T-helper 9 cell (primary cell): ENCODE measurements at places on chromosomes 3 and 15.

DNA sequence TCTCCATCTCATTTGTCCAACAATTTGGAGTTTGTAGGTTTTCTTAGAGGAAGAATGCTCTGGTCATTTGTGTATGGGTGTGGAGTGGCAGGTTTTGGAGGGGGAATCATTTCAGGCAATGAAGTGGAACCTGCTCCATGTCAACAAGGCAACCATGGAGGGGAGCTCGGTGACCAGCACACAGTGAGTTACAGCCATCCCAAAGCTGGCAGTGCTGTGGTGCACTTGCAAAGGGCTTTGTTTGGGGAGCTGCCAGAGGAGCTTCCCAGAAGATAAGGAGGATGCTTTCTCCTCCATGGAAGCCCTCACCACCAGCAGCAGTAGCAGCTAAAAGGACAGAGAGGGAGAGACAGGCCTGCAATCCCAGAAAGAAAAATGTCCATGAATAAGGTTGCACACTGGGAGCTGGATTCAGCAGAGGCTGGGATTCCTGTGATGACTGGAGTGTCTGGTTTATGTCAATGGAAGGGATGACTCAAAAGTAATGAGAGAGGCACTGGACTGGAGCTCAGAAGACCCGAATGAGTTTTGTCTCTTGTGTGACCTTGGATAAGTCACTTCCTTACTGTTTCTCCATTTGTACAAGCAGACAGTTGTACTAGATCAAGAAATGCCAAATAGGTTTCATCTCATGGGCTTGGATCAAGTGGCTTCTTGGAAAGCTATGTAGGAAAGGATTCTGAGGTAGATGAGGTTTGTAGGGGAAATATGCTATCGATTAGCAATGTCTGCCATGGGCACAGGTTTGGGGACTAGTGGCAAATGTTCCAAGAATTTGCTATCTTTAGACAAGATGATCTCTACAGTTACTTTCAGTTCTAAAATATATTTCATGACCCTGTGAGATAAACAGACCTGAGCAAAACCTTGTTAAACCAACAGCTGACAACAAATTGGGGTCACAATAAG is 27.2 kb upstream of the UBE2Q2 start:
- no peak for DNase-seq

- DNase-seq = no peak
Measured at GRCh38 chr15:88512078-88512477, 34.4 kb downstream of the DET1 start.

GRCh38 chr15:68425428-68426060 is 6.4 kb downstream of the ITGA11 start:
- DNase-seq = no peak

GRCh38 chr3:178584722-178585380 is 48.6 kb downstream of the KCNMB2 start:
- DNase-seq = no peak

GRCh38 chr3:170330366-170330765 is 27.1 kb upstream of the SKIL start:
- DNase-seq = no peak

DNA sequence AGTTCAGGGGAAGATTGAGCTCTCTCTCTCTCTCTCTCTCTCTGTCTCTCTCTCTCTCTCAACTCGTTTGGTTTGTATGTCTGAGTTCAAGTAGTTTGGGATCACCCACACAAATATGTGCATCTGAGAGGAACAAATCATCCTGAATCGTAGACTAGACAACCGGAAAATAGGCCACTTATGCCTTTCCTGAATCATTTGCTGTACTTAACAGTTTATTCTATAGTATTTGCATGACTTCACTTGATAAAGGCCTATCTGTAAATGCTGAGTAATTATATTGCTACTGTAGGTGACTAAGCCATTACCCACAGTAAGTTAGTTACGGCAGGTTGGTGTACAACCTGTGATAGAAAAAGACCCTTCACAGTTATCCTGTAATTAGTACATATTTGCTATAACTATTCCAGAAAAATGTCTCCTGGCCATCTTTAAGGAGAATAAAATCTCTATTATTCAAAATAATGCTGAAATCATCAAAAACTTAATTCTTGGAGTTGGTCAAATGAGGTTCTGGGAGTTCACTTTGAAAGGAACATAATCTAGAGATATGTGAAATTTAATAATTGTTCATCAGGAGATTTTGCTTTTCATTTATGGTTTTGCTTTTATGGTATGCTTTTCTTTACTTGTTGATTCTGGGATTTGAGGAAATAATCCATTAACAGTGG is 31.1 kb downstream of the OXSM start:
- no peak for DNase-seq

DNA sequence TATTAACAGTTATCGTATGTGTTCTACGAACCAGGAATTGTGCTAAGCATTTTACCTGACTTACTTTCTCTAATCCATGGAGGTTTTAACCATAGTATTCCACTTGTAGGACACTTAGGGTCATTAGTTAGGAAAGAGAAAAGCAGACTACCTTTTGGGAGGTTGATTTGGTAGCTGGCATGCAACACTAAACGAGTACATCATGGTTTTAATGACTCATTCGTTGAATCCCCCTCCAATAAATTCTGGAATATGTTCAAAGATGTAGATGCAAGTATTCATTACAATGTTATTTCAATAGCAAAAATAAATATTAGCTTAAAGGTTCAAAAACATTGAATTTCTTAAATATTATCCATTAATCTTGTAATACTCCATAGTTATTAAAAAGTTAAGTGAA is 162.5 kb downstream of the FMN1 start:
- DNase-seq = no peak

DNA sequence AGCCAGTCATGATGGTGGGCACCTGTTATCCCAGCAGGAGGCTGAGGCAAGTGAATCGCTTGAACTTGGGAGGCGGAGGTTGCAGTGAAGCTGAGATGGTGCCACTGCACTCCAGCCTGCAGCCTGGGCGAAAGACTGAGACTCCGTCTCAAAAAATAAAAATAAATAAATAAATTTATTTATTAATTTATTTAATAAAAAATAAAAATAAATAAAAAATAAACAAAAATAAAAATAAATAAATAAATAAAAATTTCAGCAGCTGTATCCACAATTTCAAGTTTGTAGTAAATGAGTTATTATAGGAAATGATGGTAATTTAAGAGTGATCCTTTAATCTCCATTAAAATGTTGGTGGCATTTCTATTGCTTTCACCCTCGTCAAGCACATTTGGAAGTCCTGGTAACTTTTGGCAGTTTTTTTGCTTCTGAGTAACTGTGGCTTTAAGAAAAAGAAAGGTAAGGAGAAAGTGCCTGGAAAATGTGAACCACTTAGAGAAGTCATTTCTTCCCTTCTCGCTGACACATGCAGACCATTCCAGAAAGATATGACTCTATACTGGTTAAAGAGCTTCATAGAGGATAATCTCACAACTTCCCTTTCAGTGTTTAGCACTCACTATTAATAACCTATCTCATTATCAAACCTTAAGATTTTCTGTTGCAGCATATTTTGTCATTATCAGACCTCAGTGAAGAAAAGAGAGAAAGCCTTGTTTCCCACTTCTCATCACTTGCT is 296.6 kb downstream of the TIGIT start:
- DNase-seq = no peak

GRCh38 chr15:64604319-64604718 is 143.9 kb downstream of the ZNF609 start:
- no peak for DNase-seq

DNA sequence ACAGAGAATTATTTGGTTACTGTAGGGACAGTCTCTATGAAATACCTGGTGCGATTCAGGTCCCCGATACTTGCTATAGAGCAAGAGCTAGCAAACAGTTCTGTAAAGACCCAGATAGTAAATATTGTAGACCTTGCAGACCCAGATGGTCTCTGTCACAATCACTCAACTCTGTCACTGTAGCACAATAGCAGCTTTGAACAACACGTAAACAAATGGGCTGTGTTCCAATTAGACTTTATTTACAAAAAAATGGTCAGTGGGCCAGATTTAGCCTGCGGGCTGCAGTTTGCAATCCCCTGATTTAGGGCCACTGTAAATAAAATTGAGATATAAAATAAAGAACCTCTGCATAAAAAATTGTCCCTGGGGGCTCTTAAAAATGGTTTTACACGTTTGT is 127.7 kb downstream of the SV2B start:
- DNase-seq = no peak

DNA sequence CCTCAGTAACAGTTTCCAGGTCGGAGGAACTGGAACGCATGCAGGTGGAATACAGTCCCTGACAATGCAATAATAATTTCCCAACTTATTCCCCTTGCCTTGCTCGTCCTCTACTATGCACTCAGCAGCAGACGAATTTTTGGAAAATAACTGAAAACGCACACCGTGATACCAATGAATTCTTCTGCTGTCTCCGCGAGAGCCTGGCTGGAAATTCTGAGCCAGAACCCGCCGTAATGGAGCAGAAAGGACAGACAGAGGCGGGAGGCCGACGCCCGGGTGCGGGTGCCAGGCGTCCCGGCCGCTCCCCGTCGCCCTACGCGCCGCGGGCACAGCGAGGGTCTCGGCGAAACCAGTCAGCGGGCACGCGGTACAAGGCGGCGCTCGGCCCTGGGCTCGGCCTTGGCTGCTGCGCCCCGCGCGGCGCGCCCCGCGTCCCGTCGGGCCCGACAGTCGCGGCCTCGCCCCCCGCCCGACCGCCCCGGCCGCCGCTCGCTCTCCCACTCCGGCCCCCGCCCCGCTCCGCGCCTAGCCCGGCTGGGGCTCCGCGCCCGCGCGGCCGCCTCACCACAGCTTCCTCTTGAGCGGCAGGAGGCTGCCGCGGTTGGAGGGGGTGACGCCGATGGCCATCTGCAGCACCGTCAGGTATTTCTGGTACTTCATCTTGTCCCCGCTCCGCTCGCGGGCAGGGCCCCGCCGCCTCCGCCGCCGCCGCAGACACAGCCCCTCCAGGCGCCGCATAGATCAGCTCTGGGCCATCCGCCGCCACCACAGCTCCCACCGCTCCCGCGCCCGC is 114.5 kb upstream of the GOLGA8J start:
- no peak for DNase-seq

- DNase-seq = peak; percentile 28
Measured at GRCh38 chr3:10459954-10460754, 45.2 kb downstream of the ATP2B2 start.

GRCh38 chr3:48949376-48949717 is 30.7 kb downstream of the ARIH2 start:
- DNase-seq = no peak

DNA sequence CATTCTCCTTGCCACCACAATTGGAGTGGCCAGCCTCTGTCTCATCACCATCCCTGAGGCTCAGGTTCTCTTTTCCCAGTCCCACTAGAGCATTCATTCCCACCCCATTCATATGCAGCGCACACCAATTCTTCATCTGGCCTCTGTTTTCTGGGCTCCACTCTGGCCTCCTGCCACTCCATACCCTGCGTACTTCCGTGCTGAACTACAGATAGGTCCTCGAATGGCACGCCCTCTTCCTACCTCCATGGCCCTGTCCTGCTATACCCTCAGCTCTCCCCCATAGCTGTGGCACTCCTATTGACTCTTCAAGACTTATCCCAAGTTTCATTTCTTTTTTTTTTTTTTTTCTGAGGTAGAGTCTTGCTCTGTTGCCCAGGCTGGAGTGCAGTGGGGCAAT is 25.9 kb downstream of the PAQR5 start:
- DNase-seq = no peak

- no peak for DNase-seq
Measured at GRCh38 chr3:61680617-61681016, 119.2 kb downstream of the PTPRG start.

GRCh38 chr15:70892002-70892911 is at the start of the genes LRRC49 and THAP10:
TSS of gene LRRC49 (plus strand) at chr15:70892826. CDS start at chr15:70892895, 69 bp downstream.
TSS of gene THAP10 (minus strand) at chr15:70892433. CDS start at chr15:70892272, 161 bp downstream.
- DNase-seq = no peak

GRCh38 chr3:169457807-169458697 is 205.5 kb downstream of the MECOM start:
- DNase-seq = no peak
